ENCODE measurements at places on chromosomes 2 and 18. TPM values are rescaled to one million over a fixed set of nuclear protein-coding genes. Genes with fewer than 3 reads are reported as not detected.

DNA sequence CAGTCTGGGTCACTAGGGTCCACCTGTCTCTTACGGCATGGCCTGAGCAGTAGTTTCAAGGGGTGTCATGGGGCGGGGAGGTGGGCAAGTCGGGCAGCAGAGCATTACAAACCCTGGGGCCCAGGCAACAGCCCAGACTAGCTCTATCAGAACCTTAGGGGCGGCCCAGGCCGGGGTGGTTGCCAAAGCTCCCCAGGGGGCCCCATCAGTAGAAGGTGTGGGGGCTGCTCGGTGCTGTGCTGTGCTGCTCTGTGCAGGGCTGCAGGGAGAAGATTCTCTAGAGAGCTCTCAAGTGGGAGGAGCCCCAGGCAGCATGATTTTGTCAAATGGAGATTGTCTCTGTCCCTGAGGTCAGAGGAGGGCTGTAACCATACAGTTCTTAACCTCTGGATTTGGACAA, 36.4 kb upstream of the SLC14A1 start:
- DNase-seq = no peak

GRCh38 chr2:43100883-43101662, 125.3 kb downstream of the ZFP36L2 start:
- DNase-seq = no peak

DNA sequence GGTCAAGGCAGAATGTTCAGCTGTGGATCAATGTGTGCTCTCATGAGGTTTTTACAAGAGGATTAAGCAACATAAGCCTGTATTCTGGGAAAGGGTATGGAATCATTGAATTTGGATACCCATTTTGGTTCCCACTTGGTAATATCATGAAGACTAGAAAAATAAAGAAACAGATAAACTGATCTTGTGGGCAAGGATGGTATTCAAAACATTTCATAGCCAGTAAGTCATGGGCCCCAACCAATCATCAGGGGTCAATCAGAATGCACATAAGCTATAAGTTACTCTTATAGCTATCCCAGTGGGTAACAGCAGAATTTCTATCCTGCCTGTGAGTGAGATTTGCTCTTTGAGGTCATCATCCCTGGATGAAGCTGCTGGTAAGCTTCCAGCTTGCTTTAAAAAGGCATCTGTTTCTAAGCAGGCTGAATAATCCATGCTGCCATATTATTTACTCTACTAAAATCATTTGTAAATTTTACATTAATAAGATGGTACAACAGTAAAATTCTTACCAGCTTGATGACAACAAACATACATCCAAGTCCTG, 291.2 kb downstream of the RAD51AP2 start:
- no peak for DNase-seq

- DNase-seq = no peak
These were observed 767.0 kb downstream of the PLCL1 start for GRCh38 chr2:198571393-198571792.

- no peak for DNase-seq
These were observed 104.7 kb upstream of the MYO3B start for GRCh38 chr2:170073288-170073687.

DNA sequence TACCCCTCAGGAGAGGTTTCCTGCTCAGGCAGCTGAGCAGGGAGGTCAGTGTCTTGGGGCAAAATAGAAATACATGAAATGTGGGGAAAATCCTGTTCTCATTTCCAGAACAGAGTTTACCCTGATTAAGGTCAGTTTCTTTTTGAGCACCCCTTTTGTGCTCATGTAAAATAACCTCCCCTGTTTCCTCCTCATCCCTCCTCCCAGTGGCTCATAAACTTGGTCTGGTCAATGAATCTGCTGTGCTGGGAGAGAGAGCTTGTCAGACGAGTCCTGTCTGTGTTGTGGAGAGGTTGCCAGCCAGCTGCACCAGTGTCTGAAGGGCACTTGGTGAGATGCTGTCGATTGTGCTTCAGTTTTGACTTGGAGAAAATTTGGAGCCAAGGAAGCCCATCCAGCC, 48.6 kb downstream of the NTSR2 start:
- no peak for DNase-seq

DNA sequence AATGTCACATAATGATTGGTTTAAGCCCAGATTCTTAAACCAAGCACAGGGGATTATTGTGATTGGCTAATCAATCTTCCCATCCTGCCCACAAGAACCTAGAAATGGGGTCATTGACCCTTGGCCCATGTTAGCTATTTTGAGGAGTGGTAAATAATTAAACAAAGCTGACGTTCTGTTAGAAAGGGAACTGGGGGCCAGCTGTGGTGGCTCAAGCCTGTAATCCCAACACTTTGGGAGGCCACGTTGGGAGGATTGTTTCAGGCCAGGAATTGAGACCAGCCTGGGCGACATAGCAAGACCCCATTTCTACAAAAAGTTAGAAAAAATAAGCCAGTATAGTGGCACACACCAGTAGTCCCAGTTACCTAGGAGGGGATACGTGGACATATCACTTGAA, 37.8 kb upstream of the PTPN4 start:
- no peak for DNase-seq

GRCh38 chr2:161208527-161209139, 48.4 kb downstream of the TANK start:
- peak; percentile 41 for DNase-seq

- no peak for DNase-seq
These were observed 1.4 kb upstream of the TGOLN2 start for GRCh38 chr2:85329181-85329651.

DNA sequence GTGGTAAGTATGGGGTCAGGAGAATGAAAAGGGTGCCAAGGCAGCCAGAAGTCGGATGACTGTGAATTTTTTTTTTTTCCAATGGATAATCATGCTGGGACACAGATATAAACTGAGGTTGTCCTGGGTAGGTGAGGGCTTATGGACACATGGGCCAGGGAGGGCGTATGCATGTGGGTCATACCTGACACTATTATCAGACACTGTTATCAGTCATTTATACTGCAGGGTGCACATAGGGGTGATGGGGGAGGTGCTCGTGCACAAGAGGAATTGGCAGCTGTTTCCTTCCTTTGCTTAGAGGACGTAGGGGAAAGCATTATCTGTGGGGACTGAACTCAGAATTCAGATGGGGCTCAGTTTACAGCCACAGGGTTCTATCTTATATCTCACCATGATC, 10.1 kb downstream of the CTIF start:
- no peak for DNase-seq

DNA sequence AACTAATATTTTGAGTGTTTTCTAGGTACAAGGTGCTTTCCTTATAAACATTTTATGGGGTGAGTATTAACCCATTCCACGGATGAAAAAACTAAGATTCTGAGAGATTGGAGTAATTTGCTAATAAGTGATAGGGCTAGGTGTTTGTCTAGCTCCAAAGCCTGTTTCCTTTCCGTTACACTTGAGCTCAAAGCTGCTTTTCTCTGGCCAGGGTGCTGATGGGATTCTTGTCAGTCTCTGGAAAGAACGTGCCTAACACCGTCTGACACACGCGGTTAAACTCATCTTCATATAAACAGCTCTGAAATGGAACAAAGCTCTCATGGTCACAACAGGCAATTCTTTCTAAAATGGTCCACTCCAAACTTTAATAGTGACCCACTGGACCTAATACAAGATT, 2.0 kb upstream of the ANKRD29 start:
- DNase-seq = no peak

GRCh38 chr18:13940326-13940725, 25.0 kb upstream of the MC2R start:
- DNase-seq = no peak

DNA sequence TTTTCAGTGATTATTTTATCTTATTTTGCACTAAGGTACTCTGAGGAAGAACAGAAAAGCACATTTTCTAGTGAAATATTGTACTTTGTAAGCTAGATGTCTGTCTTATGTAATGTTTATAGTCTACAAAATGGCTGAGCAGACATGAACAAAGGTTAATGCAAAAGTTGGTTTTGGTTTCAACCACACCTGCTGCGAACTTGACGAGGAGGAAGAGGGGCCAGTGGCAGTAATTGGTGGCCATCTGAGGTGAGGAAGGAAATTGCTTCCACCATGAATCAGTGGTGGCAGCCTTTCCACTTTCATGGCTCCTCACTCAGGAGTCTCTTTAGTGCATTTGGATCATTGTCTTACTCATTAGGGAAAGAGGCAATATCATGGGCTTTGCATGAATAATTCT, 894.2 kb downstream of the CNTNAP5 start:
- DNase-seq = no peak

GRCh38 chr2:182061739-182062138, 76.1 kb downstream of the PPP1R1C start:
- DNase-seq = no peak

DNA sequence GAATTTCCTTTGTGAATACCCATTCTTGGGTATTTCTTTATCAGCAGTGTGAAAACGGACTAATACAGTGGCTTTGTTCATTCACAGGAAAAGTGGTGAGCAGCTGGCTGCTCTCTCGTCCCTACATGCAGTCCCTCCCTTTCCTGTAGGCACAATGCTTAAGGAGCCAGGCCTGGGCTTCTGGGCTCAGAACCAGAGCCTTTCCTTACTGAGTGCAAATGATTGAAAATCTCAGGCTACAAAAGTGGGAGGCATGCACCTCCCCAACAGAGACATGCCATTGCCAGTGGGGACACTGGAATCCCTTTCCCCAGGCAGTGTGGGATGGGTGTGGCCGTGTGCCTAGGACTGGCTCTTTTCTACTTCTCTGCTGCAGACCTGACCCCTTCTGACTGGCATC, 61.3 kb downstream of the MCFD2 start:
- no peak for DNase-seq

DNA sequence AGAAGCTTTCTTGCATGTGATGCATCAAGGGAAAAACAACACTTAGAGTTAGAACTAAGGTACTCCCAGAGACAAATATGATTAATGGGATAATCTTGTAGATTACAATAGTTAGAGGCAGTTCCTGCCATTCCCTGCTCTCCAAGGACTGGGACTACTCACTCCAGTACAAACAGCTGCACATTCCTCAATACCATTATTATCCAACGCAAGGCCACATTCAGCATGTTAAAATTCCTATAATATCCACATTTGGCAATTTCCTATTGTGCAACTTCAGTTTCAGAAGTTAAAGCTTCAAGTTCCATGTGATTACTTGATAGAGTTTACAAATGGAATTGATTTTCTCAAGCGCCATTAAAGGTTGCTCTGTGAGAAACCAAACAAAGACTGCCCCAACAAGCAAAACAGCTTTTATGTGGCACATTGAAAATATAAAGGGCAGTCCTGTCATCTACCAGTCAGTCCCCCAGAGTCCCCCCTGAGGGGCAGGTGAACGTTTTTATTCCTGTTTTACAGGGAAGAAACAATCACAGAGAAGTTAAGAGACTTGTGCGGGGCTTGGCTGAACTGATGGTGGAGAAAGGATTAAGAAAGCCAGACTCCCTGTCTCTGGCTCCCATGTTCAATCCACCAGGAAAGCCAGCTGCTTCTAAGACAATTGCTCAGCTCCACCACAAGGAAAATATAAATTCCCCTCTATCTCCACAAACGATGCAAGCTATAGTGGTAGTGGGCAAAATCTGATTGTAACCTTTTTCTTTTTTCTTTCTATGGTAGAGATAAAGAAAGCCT, 72.6 kb downstream of the TXNL1 start:
- no peak for DNase-seq

GRCh38 chr2:101718993-101719571, 21.6 kb downstream of the MAP4K4 start:
- no peak for DNase-seq

GRCh38 chr2:111227716-111228141, 107.0 kb downstream of the BCL2L11 start:
- no peak for DNase-seq

DNA sequence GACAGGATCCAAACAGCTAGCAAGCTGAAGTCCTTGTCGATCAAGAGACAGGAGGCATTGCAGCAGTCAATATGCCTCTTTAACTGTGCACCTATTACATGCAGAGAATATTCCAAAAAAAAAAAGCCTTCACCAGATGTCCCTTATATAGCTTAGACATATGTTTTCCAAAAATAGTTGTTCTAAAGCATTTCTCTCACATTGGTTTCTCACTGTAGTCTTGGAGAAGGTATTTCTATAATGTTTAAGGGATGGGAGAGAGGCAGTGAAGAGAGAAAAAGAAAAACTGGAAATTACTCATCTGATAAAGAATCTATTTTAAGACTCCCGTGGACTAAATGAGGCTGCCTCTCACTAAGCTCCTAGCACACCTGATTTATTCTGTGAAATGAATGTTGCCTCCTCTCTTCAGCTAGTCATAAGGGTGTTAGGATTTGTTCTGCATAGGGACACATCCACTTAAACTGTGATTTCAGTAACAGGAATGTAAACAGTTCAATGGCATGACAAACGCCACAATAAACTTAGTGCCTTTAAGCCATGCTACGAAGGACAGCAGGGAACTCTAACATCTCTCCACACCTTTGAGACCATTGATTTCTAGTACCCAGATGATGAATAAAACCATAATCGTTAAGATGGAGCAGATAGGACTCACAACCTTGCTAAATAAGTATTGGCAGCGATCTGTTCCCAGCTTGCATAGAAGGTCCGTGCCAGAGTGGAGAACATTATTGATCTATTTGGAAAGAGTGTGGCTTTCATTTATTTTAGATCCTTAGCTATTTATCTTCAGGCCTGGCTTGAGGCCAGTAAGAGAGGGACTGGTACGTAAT, 98.6 kb upstream of the NCK2 start:
- no peak for DNase-seq

- no peak for DNase-seq
These were observed 291.9 kb upstream of the TRIB2 start for GRCh38 chr2:12424809-12425208.

DNA sequence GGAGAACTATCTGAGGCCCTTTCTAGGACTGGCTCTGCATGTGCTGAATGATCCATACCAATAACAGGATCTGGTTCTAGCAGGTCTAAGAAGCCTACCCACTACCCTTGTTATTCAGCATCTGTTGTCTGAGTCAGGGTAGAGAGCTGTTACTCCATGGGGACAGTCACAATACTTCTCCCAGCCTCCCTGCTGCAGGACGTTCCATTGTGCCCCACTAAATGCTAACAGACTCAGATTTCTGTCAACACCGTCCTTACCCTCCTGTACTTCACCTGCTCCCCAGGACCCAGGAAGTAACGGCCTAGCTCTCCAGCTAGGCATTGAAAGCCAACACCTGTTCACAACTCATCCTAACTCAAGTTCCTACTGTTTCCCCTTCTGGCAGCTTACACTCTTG, 719.7 kb upstream of the ID2 start:
- no peak for DNase-seq

GRCh38 chr18:9237981-9238380, 96.6 kb upstream of the TWSG1 start:
- no peak for DNase-seq

GRCh38 chr2:195533771-195534642, 123.0 kb upstream of the SLC39A10 start:
- peak; percentile 61 for DNase-seq

ALPP gene
- 0.34 TPM for total RNA-seq

SRBD1 gene
- total RNA-seq = 20.6 TPM

BAZ2B gene
- total RNA-seq = 19.9 TPM

MC4R gene
- not detected for total RNA-seq

CNRIP1 gene
- total RNA-seq = not detected

OBSL1 gene
- 45.2 TPM for total RNA-seq

ATAD2B gene
- 9.6 TPM for total RNA-seq

KIF1A gene
- total RNA-seq = 0.27 TPM

SGO2 gene
- total RNA-seq = 25.4 TPM

DSG1 gene
- not detected for total RNA-seq

CRYGC gene
- total RNA-seq = not detected

All from HCT116 (cell line).